ENCODE measurements at places on chromosomes 3 and 15.

GRCh38 chr3:54641226-54642014, 286.4 kb downstream of the LRTM1 start:
- no peak for DNase-seq

- DNase-seq, result no peak
Observed at GRCh38 chr3:90241481-90241880, 1134.1 kb downstream of the EPHA3 start.

DNA sequence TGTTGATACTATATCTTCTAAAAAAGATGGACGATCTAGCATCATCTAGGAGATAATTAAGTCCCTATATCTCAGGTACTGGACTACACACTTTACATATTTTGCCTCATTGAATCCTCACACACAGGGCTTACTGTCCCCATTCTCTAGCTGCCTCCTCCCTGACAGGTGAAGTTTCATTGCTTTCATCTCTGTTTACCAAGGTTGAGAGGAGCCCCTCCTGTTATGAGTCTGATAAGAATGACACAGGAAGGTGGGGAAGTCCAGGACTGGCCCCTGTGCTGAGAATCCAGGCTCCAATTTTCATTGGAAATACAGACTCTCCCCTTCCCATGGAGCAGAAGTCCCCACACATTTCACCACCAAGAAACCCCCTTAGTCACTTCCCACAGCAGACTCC, 105.2 kb downstream of the XXYLT1 start:
- no peak for DNase-seq

GRCh38 chr3:15064299-15064834, 748 bp downstream of the MRPS25 start:
- no peak for DNase-seq

DNA sequence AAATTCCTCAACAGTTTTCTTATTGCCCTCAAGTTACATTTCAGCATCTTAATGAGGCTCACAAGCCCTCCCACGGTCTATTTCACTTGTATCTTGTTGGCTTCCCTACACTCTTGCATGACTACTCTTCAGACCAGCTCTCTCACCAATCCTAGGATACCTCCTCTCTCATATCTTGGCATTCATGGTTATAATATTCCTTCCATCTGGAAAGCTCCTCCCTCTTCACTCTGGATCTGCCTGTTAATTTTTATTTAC, 8.5 kb upstream of the CCDC80 start:
- no peak for DNase-seq

DNA sequence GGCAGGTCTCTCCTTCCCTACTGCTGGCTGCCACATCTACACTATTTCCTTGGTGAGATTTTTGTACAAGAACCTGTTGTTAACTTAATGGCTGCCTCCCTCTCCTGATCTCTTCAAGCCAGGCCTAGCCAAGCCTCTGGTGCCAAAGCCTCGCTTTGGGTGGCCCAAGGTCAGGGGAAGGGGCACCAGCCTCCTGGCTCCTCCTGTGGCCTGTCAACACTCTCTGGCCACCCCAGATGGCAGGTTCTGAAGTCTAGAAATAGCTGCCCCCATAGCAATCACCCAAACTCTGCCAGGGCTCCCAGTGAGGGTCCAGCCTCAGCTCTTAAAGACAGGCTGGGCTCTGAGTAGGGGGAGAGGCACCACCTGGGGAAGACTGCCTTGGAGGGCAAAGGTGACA, 5.0 kb downstream of the IFRD2 start:
- DNase-seq, result no peak

DNA sequence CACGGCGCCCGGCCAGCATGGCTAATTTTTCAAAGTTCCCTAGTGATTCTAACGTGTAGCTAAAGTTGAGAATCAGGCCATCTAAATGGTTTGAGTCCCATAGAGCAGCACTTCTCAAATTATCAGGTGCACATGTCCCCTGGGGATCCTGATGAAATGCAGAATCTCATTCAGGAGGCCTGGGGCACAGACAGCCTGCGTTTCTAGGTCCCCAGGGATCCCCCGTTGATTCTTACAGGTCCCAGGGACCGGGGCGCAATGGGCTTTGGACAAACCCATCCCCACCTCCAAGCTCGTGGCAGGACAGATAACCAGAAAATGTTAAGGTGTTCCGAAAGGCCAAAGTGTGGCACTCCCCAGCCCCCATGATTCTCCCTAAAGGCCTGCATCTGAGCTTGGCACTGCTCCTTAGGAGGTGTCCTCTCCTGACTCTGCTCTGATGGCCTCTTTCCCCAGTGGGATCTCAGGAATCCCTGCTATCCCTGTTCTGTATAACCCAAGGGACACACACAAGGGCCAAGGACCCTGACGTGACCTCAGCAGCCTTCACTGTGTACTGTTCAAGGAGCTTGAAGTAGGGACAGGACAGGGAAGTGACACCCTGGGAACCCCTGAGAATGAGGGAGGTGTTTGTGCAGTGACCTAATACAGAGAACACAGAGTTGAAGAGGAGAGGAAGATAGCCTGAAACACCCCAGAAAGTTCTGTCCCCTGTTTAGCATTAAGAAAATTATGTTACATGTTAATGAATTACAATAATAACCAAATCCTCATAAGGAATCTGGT, 8.0 kb downstream of the LRRK1 start:
- no peak for DNase-seq

DNA sequence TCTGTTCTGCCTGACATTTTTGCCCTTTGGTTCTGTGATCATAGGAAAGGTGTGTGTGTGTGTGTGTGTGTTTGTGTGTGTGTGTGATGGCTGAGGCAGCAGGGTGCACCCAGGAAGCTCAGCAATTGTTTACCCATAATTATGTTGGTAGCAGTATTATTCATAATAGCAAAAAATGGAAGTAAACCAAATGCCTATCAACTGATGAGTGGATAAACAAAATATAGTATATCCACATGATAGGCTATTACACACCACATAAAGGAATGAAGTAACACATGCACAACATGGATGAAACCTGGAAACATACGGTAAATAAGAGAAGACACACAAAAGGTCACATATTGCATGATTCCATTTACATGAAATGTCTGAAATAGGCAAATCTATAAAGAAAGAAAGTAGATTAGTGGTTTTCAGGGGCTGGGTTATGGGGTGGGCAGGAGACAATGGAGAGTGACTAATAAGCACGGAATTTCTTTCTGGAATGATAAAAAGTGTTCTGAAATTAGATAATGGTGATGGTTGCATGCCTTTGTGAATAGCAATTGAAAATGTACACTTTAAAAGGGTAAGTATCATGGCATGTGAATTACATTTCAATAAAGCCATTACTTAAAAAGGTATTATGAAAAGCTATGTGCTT, 167.2 kb downstream of the POLR2M start:
- DNase-seq, result no peak

DNA sequence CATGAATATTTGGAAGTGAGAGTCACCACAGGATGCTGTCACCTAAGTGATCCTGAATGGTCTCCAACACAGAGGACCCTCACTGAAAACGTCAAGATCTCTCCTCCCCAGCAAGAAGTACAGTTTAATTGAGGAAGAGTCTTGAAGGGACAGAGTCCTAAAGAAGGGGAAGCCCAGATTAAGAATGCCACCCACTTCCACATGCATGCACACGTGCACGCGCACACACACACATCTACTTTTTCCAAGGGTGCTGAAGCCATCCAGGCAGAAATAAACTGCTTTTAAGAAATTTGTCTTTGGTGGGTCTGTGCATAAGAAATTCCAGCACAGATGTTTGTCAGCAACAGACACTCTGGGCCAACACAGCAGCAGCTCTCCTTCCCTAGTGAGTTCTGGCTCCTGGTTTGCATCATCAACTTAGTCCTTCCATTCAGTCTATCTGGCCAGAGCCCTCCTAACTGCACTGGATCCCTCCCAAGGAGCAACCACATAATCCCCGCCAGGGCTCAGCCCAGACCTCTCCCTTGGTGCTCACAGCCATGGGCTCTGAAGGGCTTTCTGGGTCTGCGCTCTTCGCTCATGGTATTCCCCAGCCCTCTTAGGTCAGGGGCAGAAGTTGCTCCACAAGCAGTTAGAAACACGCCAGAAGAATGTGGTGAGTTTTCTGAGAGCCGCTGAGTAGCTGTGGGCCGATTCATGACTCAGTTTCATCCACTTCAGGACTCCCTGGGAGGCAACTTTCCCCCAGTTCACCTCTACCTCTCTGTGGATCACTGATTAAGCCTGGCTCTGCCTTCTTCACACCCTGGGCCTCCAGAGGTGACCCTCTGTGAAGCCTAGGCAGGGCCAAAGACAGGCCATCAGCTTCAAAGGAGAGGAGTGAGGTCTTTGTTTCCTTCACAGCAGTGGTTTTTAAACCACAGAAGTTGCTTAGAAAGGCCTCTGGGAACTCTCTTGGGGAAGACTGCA, 132.6 kb upstream of the LIPC start:
- DNase-seq, result no peak

- DNase-seq, result no peak
Observed at GRCh38 chr15:99962006-99962561, 228.8 kb upstream of the LYSMD4 start.

All from activated CD4-positive, alpha-beta T cell treated with anti-CD3 and anti-CD28 coated beads, Interleukin-2, amount 50 U/mL, for 1 hour (primary cell).